HepG2 (cell line): ENCODE measurements at places on chromosomes 16 and 17. TPM values are rescaled to one million over a fixed set of nuclear protein-coding genes. Genes with fewer than 3 reads are reported as not detected.
A peak's percentile ranks its signal among the peaks of the same experiment; 100 is the strongest.

GRCh38 chr16:68873635-68874471, 30.5 kb downstream of the TANGO6 start:
- H3K4me3 ChIP-seq: no peak overlapping the region
- peak; percentile 77 for DNase-seq

DNA sequence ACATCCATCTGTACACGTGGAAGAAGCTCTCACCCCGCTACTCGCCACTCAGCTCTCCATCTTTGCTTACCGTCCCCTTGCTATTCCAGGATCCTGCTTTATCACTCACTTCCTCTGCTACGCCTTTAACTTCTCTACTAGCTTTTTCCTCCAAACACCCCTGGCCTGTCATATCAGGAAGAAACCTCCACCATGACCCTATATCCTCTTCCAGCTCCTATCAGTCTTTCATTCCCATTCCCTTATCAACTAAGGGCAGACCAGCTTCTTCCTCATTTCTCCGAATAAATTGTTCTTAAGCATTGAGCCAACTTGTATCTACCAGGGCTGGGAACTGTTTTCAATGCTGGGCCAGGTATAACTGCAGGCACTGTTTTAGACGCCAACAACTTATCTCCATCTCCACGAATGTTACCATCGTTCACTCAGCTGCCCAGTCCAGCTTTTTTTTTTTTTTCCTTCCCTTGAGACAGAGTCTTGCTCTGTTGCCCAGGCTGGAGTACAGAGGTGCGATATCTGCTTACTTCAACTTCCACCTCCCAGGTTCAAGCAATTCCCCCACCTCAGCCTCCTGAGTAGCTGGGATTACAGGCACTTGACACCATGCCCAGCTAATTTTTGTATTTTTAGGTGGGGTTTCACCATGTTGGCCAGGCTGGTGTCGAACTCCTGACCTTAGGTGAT, 4.3 kb downstream of the IQCK start:
- no peaks in the 10 kb centered on the region; the same call in 2 of the 3 replicates for H3K27me3 ChIP-seq
- H3K36me3 ChIP-seq: no peaks in the 10 kb centered on the region
- no peak overlapping the region for H3K4me3 ChIP-seq
- H3K27ac ChIP-seq: no peak overlapping the region

- H3K36me3 ChIP-seq: no peaks in the 10 kb centered on the region
- H3K4me3 ChIP-seq: no peak overlapping the region
- no peak for DNase-seq
- 0 out of 2 replicates have a peak, but pooled peaks cover 1% of the 10 kb centered on the region for H3K27me3 ChIP-seq
- H3K4me1 ChIP-seq: peaks cover 6% of the 10 kb centered on the region
These were observed 145.9 kb upstream of the CIBAR2 start for GRCh38 chr16:85258166-85258565.

DNA sequence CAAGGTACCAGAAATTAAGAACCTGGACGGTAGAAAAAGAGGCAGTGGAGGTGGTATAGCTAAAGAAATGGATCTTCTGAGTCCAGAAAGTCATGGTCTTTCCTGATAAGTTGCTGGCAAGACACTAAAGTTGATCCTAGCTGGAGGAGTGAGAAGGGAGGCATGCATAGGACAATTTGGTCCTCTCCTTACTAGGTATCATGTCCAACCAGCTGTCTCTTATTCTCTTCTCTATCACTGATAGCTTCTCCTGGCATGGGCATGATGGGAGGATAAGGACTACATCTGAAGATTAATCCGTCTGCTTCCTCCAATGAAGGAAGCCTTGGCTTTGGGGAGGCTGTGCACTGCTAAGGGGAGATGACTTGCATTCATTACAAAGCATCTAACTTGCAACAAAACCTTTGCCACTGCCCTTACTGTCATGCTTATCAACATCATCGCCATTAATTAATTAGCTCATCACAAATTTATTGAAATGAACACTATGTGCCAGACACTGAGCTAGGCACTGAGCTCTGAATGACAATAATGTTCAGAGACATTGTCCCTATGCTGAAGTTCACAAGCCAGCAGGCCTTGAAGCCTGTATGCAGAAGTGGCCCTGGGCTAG, 3.1 kb upstream of the FAM117A start:
- no peak overlapping the region for H3K4me3 ChIP-seq
- H3K36me3 ChIP-seq: no peaks in the 10 kb centered on the region
- DNase-seq: no peak
- no peaks in the 10 kb centered on the region for H3K27me3 ChIP-seq

GRCh38 chr16:87581857-87582215, 20.5 kb upstream of the JPH3 start:
- DNase-seq: peak; percentile 39
- no peaks in the 10 kb centered on the region for H3K36me3 ChIP-seq
- peaks cover 20% of the 10 kb centered on the region for H3K4me1 ChIP-seq
- peaks cover 68% of the 10 kb centered on the region for H3K27me3 ChIP-seq
- no peak overlapping the region for H3K27ac ChIP-seq

The CASKIN1 gene
- total RNA-seq: 1.2 and 1.4 TPM in 2 replicates

- no peak for DNase-seq
- H3K27ac ChIP-seq: no peak overlapping the region
- H3K27me3 ChIP-seq: peaks cover 9% of the 10 kb centered on the region
- H3K4me3 ChIP-seq: no peak overlapping the region; the same call in 1 of the 2 replicates
These were observed 45.8 kb downstream of the RTN4RL1 start for GRCh38 chr17:1979182-1979985.

The ACAP1 gene
- total RNA-seq: 1.3 TPM in 1 of 2 replicates, not detected in the other

DNA sequence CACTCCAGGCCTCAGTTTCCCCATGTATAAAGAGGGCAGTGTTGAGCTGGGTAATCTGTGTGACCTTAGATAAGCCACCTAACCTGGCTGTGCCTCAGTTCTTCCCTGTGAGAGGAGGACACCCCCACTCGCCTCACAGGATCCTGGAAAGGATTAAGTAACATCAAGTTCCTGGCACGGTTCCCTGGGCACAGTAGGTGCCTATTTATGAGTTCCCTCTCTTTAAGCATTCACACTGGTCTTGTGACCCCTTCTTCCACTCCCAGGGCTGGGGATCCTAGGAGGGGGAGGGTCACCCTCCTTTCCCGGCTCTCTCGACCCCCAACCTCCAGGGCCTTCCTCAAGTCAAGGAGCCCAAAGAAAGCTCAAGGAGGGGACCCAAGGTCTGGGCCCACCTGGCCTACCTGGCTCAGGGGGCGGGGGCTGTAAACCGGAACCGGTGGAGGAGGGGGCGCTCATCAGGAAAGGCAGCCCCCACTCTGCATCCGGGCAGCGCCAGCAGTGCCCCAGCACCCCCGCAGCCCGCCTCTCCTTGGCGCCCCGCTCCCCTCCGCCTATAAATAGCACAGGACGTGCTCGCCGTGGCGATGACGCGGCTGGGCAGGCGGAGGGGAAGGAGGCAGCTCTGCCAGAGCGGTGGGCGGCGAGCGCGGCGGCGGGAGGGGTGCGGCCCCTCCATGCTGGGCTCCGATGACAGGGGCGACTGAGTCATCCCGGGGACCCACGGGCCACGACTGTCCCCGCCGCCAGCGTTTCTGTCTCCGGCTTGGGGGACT, 9.4 kb downstream of the RPL19 start:
- peaks cover 58% of the 10 kb centered on the region for H3K27me3 ChIP-seq
- no peak overlapping the region for H3K27ac ChIP-seq
- H3K4me1 ChIP-seq: no peaks in the 10 kb centered on the region
- peaks cover 7% of the 10 kb centered on the region; the same call in 2 of the 3 replicates for H3K36me3 ChIP-seq
- H3K4me3 ChIP-seq: no peak overlapping the region

DNA sequence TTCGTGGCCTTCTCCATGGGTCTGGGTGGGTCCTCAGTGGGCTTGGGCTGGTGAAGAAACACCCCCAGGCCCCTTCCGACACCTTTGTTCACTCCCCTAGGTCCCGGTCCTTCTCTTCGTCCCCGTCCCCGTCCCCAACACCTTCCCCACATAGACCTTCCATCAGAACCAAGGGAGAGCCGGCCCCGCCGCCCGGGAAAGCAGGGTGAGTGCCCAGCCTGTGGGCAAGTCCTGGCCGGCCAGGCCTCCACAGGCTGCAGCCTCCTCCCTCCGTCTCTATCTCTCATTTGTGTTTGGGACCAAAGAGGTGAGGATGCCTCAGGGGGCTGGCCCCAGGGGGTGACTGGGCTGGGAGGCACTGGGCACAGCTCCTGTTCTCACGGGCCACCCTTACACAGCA, 14.5 kb upstream of the IL17C start:
- peaks cover 16% of the 10 kb centered on the region for H3K4me1 ChIP-seq
- H3K27me3 ChIP-seq: no peaks in the 10 kb centered on the region
- H3K36me3 ChIP-seq: peaks cover 84% of the 10 kb centered on the region
- DNase-seq: no peak

- no peaks in the 10 kb centered on the region for H3K4me1 ChIP-seq
- H3K4me3 ChIP-seq: no peak overlapping the region
- no peak for DNase-seq
- H3K27me3 ChIP-seq: no peaks in the 10 kb centered on the region
- H3K36me3 ChIP-seq: no peaks in the 10 kb centered on the region
These were observed 520.4 kb downstream of the WWOX start for GRCh38 chr16:78619811-78620210.

DNA sequence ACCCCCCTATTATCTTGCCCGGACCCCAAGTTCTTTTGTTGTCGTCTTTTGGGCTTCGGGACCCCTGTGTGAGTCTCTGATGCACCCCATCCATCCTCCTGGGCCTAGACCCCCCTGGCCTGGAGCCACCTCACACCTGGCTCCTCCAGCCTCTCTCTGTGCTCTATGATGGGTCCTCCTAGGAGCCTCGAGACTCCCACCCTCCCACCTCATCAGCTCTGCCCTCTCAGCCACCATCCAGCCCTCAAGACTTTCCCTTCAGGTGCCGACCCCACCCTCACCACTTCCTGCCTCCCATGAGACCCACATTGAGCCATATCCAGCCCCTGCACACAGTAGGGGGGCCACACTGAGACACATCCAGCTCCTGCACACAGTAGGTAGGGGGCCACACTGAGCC, 8.7 kb upstream of the ATP2A3 start:
- H3K27ac ChIP-seq: no peak overlapping the region
- no peak for DNase-seq
- H3K36me3 ChIP-seq: no peaks in the 10 kb centered on the region
- peaks cover 2% of the 10 kb centered on the region; the same call in 1 of the 2 replicates for H3K27me3 ChIP-seq
